SK-N-DZ (cell line): ENCODE measurements at places on chromosomes 5 and 9.

DNA sequence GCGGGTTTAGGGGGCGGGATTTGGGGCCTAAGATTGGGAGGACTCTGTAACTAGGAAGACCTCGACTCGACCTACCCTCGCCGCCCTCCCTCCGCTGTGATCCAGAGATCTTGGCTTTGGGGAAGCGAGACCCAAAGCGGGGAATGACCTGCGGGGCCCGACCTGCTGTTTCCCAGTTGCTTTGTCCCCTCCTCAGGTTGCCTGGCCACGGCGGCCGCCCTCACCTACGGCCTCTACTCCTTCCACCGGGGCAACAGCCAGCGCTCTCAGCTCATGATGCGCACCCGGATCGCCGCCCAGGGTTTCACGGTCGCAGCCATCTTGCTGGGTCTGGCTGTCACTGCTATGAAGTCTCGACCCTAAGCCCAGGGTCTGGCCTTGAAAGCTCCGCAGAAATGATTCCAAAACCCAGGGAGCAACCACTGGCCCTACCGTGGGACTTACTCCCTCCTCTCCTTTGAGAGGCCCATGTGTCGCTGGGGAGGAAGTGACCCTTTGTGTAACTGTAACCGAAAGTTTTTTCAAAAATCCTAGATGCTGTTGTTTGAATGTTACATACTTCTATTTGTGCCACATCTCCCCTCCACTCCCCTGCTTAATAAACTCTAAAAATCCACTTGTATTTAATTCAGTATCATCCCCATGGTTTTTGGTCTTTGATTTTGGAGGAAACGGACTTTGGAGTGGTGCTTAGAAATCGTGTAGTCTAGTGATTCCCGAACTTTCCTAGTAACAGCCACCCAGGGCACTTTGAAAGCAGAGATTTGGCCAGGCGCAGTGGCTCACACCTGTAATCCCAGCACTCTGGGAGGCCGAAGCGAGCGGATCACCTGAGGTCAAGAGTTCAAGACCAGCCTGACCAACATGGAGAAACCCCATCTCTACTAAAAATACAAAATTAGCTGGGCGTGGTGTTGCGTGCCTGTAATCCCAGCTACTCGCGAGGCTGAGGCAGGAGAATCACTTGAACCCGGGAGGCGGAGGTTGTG, 878 bp downstream of the HIGD2A start:
- DNase-seq, result no peak

- no peak for DNase-seq
Observed at GRCh38 chr9:96680812-96681499, 25.8 kb upstream of the PRXL2C start.

DNA sequence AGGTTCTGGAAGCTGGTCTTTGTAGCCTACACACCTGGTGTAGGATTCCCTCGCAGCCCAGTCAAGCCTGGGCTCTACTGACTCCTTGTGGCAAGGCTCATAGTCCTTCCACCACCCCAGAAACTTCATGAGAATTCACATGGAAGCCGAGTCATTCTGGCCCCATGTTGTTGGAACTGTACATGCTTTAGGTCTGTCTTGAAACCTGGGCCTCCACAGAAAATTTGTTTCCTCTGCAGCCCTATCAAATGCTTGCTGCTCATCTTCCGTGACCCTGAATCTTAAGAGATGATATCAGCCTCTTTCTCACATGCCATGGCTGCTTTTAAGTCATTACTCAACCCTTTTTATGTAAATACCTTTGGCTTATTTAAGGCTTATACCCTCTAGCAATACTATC, 113.4 kb upstream of the GRHPR start:
- DNase-seq, result no peak

GRCh38 chr9:2727966-2728613, 10.8 kb downstream of the KCNV2 start:
- DNase-seq, result peak; percentile 5

- no peak for DNase-seq
Observed at GRCh38 chr9:76245518-76245917, 148.7 kb downstream of the RFK start.

DNA sequence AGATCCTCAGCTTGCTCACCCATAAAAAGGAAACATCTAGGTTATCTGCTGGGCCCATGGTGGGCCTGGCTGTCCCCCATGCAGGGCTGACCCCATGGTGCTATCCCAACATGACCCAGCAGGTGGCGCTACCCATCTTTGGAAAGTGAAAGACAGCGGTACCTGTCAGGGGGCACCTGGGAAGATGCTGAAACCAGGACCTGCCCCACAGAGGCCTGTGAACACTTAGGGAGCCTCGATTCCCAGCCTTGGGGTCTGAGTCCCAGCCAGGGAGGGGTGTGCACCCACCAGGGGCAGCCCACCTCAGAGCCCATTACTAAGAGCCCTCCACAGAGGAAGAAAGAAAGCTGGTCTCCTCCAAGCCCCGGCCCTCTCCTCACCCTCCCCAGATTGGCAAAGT, 46.6 kb upstream of the IPPK start:
- peak; percentile 39 for DNase-seq

GRCh38 chr9:112031400-112031799, 134.8 kb downstream of the UGCG start:
- DNase-seq, result no peak
